CD4-positive, alpha-beta T cell treated with Interleukin-6 at 100 ng/mL for 8 hours (primary cell): ENCODE measurements at places on chromosomes 2 and 18.

- DNase-seq: no peak
Measured at GRCh38 chr2:219109471-219109870, 48.8 kb upstream of the IHH start.

GRCh38 chr2:152385650-152386049 lies 50.7 kb downstream of the FMNL2 start:
- DNase-seq: no peak

GRCh38 chr2:225893151-225893550 lies 493.6 kb downstream of the NYAP2 start:
- DNase-seq: no peak

DNA sequence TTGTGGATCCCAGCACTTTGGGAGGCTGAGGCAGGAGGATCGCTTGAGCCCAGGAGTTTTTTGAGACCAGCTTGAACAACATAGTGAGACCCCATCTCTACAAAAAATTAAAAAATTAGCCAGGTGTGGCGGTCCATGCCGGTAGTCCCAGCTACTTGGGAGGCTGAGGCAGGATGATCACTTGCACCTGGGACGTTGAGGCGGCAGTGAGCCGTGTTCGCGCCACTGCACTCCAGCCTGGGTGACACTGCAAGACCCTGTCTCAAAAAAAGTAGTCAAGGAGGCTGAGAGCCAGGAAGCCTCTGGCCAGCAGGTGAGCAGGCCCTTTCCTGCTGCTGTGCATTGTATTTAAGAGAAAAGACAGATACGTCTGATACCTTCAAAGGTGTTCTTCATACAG lies 11.1 kb upstream of the PROC start:
- DNase-seq: no peak

GRCh38 chr2:144370937-144371584 lies 148.9 kb downstream of the ZEB2 start:
- DNase-seq: no peak

DNA sequence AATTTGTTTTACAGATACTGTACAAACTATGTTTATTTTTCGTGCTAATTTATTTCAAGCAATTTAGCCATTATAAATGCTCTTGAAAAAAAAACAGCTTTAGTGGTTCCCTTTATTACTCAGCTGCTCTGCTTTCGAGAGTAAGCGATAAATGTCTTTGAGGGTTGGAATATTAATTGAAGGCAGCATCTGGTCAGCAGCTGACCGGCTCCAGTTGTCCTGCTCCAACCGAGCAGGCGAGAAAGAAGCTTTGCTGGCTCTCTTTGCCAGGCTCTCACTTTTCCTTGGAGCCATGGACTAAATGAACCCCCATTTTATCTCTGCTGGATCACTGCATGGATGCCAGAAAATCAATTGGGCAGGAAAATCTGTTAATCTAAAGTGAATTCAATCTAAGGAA lies 147.4 kb downstream of the LNPK start:
- DNase-seq: no peak

DNA sequence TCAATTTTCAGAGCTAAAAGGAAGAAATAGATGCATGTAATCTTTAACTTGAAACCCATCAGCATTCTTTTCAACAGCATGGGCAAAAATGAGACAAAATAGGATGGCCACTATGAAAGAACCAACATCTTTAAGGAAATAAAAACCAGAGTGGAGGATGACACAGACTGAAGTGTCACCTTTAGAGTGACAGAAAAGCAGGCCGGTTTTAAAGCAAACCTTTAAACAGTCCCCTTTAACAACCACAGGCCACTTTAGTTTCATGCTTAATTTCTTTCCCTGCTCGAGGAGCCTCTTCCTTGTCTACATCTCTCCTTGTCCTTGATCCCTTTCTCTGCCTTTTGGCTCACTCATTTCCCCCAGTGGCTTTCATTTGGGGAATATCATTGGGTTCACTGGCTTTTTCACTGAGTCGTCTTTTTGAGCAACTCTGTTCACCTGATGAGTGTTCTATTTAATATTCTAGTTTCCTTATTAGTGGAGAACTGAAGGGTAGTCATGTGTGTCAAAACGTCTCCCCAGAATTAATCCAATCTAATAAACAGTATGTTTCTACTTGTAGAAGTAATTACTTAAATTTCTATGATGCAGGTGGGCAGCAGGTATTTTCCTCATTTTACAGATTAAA lies 72.5 kb downstream of the DOCK10 start:
- DNase-seq: no peak

DNA sequence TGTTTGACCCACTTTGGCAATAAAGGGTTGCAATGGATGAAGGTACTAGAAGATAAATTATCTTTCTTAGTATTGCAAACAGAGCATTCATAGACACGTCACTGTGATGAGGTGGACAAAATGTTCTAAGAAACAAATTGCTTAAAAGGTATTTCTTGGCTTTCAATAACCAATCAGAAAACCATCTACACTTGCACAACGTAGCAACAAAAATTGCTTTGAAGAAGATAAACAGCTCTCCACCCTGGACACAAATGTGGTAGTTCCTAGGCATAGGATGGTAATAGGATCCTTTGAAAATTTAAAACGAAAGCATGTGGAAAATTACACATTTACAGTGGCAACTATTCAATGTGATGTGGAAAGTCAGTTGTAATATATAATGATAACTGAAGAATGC lies 439.9 kb upstream of the ETAA1 start:
- no peak for DNase-seq

GRCh38 chr2:119240311-119241204 lies 16.9 kb downstream of the STEAP3 start:
- DNase-seq: no peak

DNA sequence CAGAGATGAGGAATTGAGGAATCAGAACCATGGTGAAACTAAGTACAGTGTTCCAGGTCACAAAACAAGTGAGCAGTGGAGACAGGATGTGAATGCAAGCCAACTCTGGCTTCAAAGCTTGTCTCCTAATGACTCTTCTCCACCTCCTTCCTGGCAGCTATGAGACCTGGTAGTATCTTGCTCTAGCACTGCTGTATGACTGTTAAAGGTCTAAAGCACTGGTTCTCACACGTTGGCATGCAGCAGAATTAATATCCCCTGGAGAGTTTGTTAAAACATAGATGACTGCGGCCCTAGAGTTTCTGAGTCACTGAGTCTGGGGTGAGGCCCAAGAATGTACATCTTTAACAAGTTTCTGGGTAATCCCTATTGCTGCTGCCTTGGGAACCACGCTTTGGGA lies 63.3 kb downstream of the SUCLG1 start:
- DNase-seq: no peak

GRCh38 chr2:18402-19271 lies 27.7 kb downstream of the FAM110C start:
- DNase-seq: no peak

DNA sequence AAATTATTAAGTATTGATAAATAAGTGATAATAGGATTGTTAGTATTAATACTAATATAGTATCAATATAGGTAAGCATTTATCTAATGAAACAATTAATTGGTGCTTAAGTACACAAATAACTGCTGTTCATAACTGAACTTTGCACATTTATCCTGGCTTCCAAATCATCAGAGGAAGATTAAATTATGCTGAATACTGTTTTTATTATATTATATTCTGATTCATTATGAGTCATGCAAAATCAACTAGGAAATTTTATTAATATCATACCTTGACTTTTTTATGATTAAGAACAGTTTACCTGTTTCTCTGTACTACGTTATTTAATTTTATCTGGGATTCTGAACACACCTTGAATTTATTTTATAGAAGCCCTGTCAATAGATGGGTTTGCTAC lies 42.6 kb downstream of the FAP start:
- DNase-seq: no peak

DNA sequence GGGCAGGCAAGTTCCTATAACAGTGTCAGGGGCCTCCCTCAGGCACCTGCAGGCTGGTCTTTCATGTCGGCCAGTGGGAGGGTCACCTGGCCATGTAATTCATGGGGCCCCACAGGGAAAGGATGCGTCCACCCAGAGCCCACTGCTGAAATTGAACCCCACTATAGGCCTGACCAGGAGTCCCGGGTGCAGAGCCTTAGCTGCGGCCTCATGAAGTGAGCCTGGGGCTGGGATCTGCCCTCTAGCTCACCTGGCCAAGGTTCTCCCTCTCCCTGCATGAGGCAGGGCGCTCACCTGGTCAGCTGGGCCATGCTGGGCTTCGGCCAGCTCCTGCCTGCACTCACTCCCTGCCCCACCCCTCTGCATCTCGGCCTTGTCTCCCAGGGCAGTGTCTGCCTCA lies 41.1 kb downstream of the C1QL2 start:
- no peak for DNase-seq

DNA sequence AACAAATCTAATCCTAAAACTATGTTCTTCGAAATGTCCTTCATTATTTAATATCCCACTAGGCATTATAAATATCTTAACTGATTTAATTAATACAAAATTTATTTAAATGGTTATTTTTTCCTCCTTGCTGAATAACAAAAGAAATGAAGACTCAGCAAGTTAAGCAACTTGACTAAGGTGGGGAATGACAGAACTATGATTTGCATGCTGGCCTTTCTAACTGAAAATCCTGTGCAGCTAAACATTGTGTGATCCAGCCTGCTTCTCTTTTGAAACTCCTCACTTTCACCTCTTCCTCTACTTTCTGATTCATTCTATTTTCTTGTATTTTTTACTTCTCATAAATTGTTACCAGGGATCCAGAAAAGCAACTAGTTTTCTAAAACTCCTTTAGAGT lies 132.0 kb downstream of the CALCRL start:
- DNase-seq: no peak

DNA sequence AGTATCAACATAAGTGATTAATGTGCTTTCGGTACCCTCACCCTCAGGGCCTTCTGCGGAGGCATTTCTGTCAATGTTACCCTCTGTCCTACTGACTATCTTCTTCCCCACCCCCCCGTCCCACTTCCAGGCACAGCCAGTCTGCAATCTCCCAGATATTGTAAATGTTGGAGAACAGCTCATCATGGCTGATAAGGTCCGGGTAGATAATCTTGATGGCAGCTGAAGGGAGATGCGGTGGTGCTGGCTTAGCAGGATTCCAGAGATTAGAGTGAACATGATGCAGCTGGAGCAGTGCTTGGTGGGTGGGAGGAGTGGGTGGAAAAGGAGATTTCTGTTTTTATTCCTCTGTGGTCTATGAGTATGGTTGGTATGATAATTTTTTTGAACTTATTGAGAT lies 15.5 kb downstream of the GTF2A1L start:
- no peak for DNase-seq

DNA sequence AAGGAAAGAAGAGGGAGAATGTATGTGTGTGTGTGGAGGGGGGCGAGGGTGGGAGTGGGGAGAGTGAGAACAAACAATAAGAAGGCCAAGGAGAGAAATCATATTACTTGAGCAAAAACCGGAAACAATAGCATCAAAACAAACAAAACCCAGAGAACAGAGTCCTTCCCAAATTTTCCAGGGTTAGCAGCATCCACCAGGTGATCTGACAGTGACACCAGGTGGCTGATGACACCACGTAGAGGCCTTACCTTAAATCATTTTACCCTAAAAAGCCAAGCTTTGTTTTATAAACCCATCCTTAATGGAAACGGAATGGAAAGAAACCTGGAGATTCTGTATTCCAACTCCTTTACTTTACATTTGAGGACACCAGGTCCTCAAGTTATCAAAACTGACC lies 42.9 kb downstream of the CDCA7 start:
- no peak for DNase-seq

- no peak for DNase-seq
Measured at GRCh38 chr2:232870766-232871371, 805 bp downstream of the SNORC start.

GRCh38 chr18:7890075-7890474 lies 323.0 kb downstream of the PTPRM start:
- DNase-seq: no peak

- no peak for DNase-seq
Measured at GRCh38 chr2:36367486-36367885, 11.9 kb downstream of the CRIM1 start.

- peak; percentile 51 for DNase-seq
Measured at GRCh38 chr2:11775384-11775783, 29.0 kb downstream of the LPIN1 start.

- no peak for DNase-seq
Measured at GRCh38 chr18:32454593-32454992, 16.1 kb downstream of the GAREM1 start.

DNA sequence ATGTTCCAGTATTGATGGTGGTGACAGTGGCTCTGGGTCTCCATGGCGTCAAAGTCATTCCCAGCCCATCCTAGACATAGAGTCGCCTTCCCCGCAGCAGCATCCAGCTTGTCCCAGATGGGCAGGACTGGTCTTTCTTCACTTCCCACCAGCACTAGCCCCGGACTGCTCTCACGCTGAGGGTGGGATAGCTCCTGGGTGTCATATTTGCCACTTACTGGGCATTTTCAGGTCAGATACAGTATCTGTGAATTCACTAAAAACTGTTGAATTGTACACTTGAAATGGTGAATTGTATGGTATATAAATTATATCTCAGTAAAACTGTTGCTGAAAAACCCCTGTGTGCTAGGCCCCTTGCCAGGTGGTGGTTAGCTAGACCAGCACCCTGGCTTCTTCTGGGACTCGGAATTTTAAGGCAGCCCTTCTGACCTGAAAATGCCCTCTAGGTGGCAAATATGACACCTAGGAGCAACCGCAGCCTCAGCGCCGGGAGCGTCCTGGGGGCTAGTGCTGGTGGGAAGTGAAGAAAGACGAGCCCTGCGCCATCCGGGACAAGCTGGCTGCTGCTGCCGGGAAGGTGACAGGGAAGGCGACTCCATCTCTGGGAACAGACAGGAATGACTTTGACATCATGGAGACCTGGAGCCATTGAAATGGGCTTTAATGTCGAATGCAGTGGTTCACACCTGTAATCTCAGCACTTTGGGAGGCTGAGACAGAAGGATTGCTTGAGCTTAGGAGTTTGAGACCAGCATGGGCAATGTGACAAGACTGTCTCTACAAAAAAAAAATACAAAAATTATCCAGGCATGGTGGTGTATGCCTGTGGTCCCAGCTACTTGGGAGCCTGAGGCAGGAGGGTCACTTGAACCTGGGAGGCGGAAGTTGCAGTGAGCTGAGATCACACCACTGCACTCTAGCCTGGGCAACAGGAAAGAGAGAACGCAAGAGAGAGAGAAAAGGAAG lies 56.2 kb downstream of the DDX1 start:
- no peak for DNase-seq

DNA sequence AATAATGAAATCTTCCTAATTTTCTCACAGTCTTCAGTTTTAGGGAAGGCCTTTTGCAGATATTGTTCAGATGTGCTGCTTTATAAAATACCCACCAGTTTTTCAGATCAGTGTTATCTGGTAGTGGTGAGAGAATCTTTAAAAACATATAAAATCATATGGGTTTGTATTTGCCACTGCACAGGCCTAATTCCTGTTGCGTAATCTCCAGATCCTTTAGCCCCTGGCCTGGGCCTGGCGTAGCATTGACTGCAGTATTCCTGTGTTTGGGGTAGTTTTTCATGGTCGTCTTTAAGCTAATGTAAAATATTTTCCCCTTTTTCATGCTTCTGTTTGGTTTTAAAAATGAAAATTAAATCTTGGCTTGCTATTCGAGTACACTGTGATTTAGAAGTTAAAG lies 43.2 kb downstream of the TSHZ1 start:
- DNase-seq: no peak

GRCh38 chr2:70852824-70853223 lies 17.2 kb upstream of the CD207 start:
- no peak for DNase-seq
